ENCODE measurements at places on chromosomes 16 and 17. TPM values are rescaled to one million over a fixed set of nuclear protein-coding genes. Genes with fewer than 3 reads are reported as not detected.

Gene KRT33A
- polyA plus RNA-seq, result not detected

GRCh38 chr16:17362183-17362582 lies 108.6 kb downstream of the XYLT1 start:
- no peak for DNase-seq

Gene PDILT
- polyA plus RNA-seq, result not detected

Gene SNTB2
- polyA plus RNA-seq, result 11.5 TPM

DNA sequence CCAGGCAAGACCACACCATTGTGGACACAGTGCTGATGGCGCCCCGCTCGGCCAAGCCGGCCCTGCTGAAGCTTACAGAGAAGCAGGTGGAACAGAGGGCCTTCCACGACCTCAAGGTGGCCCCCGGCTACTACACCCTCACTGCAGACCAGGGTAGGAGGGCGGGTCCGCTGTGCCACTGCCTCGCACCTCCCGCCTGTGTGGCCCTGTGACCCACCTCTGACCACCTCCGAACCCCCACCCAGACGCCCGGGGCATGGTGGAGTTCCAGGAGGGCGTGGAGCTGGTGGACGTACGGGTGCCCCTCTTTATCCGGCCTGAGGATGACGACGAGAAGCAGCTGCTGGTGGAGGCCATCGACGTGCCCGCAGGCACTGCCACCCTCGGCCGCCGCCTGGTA lies 21.1 kb downstream of the ITGB4 start:
- no peak for DNase-seq

- DNase-seq, result no peak
These were observed 126.4 kb downstream of the C16orf78 start for GRCh38 chr16:49499869-49500610.

Gene KIF2B
- not detected for polyA plus RNA-seq

DNA sequence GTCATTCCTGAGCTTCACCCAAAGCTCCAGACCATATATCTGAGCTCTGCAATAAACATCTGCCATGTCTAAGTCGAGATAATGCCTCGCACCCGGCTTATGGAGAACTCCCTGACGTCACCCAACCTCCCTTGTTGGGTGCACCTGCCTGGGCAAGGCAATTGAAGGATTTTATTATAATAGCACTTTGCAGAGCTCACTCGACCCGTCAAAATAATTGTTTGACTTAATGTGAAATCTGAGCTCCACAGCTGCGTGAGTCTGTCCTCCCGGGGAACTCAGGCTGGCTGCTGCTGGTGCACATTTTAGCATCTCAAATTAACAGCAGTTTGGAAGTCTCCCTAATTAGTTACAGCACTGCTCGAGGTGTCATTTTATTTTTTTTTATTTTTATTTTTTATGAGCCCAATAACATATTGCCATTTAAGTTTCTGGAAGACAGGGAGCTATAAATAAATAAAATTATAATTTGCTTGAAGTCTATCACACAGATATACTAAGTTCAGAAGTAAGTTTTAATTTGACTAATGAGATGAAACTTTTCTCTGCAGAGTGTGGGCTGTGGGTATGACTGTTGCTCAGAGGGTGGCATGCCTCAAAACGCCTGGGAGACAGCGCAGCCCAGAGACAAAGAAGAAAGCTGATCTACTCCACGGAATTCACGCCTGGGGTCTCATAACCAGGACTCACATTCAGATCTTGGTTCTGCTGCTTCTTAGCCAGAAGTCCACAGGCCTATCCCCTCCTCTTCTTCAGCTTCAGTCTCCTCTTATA lies 401.4 kb upstream of the C16orf82 start:
- DNase-seq, result peak; percentile 12

DNA sequence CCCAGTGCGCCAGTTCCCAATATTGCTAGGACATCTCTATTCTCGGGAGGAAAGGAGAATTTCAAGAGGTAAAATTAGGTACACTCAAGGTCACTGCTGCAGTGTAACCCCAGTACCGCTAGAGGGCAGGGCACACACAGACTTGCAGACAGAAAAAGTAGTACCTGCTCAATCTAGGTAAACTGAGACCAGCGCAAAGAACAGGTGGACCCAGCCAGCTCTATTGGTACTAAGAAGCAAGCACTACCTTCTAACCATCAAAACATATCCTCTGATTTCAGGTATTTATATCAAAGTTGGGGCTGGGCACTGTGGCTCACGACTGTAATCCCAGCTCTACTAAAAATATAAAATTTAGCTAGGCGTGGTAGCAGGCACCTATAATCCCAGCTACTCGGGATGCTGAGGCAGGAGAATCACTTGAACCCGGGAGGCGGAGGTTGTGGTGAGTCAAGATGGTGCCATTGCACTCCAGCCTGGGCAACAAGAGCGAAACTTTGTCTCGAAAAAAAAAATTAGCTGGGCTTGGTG lies 3.6 kb upstream of the WDR81 start:
- DNase-seq, result no peak

- no peak for DNase-seq
These were observed 11.5 kb downstream of the DYNLRB2 start for GRCh38 chr16:80552277-80552676.

Measured in renal cortex interstitium (tissue), 15 donors.